ENCODE measurements at places on chromosomes 7 and 10. TPM values are rescaled to one million over a fixed set of nuclear protein-coding genes. Genes with fewer than 3 reads are reported as not detected.

The ANLN gene
- total RNA-seq, result 97.1 TPM

The SLC35B4 gene
- total RNA-seq, result 13.5 TPM

DNA sequence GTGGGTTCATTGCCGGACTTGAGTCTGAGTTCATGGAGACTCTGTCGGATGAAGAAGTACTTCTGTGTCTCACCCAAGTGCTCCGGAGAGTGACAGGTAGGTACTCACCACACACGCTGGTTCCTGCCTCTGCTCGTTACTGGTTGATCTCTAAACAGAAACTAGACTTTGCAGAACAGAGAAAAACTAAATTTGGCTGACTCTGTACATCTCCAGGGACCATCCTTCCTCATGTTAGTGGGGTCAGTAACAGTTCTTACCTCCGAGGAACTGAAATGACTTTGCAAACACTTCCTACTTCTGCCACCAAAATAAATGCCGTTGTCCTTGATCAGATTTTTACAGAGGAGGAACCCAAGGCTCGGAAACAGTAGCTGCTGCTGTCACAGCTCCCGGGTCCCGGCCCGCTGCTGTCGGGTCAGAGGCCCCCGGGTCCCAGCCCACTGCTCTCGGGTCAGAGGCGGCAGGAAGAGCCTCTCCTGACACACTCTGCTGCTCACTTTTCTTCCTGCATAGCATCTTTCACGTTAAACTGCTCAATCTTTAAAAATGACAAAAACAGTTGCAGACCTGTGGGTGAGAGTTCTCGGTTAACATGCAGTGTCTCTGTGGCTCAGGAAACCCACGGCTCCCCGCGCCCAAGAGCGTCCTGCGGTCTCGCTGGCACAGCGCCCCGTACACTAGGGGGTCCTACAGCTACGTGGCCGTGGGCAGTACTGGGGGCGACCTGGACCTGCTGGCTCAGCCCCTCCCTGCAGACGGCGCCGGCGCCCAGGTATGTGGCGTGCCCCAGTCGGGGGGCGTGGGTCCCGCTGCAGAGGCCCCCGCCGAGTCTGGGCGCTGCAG is 4.8 kb upstream of the MTG1 start:
- DNase-seq, result peak; percentile 57

DNA sequence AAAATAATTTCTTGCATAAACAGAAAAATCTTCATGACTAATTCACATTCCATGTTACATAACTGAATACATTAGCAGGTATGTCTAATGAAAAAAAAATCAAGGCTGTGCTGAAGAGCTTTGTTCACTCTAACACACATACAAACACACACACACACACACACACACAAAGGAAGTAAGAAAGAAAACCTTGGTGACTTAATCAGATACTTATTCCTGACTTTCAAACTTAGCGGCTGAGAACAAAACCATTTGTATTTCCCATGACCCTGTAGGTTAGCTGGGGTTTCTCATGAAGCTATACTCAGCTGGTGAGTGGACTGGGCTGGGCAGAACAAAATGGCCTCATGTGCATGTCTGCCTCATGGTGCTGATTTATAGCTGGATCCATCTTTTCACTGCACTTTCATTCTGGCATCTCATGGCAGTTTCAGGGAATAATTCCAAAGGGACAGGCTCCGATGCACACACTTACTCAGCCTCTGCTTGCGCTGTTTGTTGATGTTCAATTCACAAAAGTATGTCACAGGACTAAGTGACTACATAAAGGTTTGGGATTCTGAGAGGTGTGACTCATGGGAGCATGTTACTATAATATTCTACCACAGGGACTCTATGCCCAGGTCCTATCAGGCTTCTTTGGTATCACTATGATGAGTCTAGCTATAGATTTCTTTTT is 161.2 kb downstream of the PCLO start:
- no peak for DNase-seq

- no peak for DNase-seq
Measured at GRCh38 chr10:58950618-58951017, 225.8 kb upstream of the PHYHIPL start.

GRCh38 chr7:28041508-28042314 is 138.9 kb downstream of the JAZF1 start:
- no peak for DNase-seq

The MOGAT3 gene
- 43.8 TPM for total RNA-seq

DNA sequence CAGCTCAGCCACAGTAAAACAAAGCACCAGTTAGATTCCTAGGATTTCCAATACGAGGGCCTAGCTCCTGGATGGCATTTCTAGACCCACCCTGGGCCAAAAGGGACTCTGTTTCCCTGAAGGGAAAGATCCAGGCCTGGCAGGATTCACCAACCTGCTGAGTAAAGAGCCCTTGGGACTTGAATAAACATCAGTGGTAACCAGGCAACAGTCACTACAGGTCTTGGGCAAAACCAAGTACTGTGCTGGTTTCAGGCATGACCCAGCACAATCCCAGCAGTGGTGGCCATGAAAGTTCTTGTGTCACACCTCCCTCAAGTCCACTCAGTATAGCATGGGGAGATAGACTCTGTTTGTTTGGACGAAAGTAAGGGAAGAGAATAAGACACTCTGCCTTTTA is 31.0 kb upstream of the STARD3NL start:
- no peak for DNase-seq

The BTBD16 gene
- not detected for total RNA-seq

- no peak for DNase-seq
Measured at GRCh38 chr10:103602028-103602851, 108.7 kb downstream of the NEURL1 start.
